ENCODE measurements at places on chromosomes 11 and 22.

- no peak for DNase-seq
Measured at GRCh38 chr22:20083157-20083890, 3.3 kb downstream of the DGCR8 start.

DNA sequence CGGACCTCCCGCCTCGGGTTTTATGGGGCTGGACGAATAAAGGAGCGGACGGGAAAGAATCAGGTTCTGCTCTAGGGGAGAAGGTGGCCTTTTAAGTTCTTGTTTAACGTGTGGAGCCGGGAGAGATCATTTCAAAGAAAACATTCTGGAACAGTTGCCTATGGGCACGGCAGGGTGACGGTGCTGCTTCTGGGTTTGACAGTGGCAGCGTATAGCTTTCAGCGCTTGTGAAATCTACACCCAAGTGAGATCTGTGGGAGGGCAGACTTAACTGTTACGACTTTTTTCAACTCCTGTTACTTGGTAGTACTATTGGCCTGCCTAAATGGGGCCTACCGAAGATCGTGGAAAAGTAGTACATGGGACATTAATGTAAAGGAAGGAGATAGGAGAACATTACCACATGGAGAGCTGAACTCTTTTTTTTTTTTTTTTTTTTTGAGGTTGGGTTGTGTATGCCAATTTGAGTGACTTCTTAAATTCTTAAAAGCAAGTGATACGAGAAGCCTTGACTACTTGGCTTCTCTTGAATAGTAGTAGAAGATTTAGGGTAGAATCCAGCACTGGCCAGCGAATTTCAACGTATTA, 743 bp downstream of the USP47 start:
- DNase-seq = no peak

GRCh38 chr11:9703280-9703679, 39.4 kb downstream of the SWAP70 start:
- DNase-seq = no peak

DNA sequence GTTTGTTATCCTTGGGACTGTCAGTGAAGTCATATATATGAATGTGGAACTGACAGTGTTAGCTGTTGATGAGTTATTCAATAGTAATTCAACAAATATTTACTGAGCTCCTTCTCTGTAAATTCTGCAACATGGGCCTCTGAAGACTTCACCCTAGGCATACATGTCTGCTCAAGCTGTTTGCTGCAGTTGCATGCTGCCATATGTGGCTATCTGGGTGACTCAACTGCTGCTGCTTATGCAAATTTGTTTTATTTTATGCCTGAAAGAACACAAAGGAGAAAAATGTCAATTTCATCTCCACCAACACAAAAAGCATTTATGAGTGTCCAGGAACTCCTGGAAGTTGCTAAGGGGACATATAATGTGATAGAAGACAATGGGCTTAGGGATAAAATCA, 417.6 kb downstream of the AASDHPPT start:
- DNase-seq = no peak

DNA sequence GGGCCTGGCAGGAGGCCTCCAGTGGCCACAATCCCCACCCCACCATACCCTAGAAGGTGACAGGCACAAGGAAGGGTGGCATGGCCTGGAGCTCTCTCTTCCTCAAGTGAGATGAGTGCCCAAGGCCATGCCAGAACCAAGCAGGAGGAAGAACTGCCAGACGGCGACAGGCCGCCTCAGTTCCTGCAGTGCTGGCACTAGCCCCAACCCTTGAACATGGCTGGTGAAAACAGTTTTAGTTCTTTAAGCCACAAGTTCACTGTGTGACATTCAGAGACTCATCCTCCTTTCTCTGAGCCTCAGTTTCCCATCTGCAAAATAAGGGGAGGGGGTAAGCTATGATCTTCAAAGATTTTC, 9.8 kb downstream of the CHRDL2 start:
- DNase-seq = no peak

GRCh38 chr22:27576413-27576812, 225.1 kb downstream of the MN1 start:
- DNase-seq = no peak

- DNase-seq = peak; percentile 59
Measured at GRCh38 chr11:94325681-94326080, 21.3 kb downstream of the IZUMO1R start.

- DNase-seq = no peak
Measured at GRCh38 chr22:44151676-44152075, 29.0 kb upstream of the PARVG start.

GRCh38 chr11:118343981-118344515, at the start of gene CD3G:
Gene CD3G (plus strand): TSS chr11:118344344. CDS start chr11:118344424, 80 bp downstream.
- DNase-seq = no peak

DNA sequence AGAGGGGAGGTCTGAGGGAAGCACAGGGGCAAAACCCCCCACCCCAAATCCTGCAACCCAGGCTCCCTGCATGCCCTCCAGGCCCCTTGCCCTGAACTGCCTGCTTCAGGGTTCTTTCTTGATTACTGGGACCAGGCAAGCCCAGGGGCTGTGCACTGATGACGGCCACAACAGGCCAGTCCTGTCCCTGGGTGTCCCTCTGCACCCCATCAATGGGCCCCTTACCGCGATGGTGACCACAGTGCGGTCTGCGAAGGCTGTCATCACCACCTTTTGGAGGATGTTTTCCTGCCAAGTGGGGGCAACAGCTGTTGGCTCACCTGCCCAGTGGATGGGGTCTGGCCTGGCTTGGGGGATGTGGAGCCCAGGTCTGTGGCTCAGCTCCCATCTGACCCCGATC, 5.0 kb upstream of the KCNJ11 start:
- DNase-seq = no peak

DNA sequence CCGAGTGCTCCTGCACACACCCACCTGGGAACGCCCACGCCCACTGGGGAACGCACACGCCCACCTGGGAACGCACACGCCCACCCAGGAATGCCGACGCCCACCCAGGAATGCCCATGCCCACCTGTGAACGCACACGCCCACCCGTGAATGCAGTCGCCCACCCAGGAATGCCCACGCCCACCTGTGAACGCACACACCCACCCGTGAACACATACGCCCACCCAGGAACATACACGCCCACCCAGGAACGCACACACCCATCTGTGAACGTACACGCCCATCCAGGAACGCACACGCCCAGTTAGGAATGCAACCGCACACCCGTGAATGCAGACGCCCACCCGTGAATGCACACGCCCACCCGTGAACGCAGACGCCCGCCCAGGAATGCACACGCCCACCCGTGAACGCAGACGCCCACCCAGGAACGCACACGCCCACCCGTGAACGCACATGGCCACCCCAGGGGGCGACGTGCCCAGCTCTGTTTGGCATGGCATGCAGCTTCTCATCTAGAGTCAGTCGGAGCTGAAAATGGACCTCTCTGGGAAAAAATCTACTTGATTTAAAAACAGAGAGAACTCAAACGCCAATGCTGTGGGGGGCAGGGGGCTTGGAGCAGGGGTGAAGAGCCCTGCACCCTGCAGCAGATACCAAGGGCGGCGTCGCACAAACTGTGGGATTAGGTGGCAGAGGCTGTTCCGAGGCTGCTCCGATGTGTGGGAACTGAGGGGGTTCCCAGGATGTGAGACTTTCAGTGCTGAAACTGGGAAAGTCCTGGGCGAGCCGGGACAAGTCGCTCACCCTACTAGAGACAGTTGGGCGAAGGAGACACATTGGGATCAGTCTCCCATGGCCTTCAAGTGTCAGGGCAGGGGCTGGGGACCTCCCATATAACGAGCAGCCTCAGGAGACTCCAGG, 83.3 kb downstream of the MYEOV start:
- no peak for DNase-seq

GRCh38 chr22:29142116-29142515, 63.6 kb upstream of the EMID1 start:
- no peak for DNase-seq

DNA sequence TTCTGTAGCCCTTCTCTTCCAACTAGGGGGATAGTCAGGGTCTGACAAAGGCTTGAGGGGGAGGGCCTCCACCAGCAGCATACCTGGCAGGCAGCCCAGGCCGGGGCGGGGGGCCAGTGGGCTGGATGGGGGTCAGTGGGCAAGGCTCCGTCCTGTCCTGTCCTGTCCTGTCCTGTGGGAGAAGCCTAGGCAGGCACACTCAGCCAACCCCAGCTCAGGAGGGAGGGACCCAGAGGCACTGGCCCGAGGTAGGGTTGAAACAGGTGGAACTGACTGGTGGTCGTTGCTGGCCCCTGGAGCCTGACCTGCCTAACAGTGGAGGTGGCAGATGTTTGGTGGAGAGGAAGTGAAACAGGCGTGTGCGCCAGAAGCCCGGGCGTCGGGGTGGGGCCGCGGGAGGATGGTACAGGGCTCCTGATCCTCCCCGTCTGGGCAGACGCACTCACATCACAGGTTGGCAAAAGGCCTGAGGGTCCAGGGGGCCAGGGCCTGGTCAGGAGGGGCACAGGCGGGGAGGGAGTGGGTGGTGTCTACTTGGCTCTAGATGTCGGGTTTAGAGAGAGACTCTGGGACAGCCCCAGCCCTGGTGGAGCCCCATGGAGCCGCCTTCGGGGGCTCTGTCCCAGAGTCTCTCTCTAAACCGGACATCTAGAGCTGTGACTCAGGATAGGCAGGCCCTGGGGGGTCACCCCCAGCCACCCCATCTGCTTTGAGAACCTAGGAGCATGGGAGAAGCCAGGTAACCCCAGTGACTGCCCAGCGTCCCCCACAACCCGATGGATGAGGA, 32.5 kb upstream of the GRAMD4 start:
- no peak for DNase-seq

DNA sequence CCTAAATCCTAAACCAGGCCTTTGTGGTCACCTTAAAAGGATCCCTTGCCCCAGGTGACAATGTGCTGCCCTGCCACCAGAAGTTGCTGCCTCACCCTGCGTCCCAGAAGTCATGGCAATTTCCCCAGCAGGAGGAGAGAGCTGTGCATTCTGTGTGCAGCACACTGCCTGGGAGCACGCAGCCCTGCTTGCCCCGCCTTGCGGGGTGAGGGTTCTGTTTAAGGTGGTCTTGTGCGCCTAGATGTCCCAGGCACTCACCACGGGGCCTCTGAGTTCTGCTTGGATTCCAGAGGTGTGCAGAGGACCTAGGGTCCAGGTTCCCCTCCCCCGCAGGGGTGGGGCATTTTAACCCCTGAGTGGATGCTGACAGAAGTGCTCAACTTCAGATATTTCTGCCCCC, 95.0 kb downstream of the GRAMD1B start:
- no peak for DNase-seq

- DNase-seq = no peak
Measured at GRCh38 chr22:36860821-36861659, at the start of gene NCF4. Gene NCF4 (plus strand): TSS chr22:36861006. CDS start chr22:36861172, 166 bp downstream.

GRCh38 chr11:63015521-63016215, at the start of gene SLC22A8:
Gene SLC22A8 (minus strand): TSS chr11:63015841. CDS start chr11:63014958, 883 bp downstream.
- DNase-seq = no peak

- no peak for DNase-seq
Measured at GRCh38 chr11:92751594-92751993, 217.9 kb upstream of the MTNR1B start.

DNA sequence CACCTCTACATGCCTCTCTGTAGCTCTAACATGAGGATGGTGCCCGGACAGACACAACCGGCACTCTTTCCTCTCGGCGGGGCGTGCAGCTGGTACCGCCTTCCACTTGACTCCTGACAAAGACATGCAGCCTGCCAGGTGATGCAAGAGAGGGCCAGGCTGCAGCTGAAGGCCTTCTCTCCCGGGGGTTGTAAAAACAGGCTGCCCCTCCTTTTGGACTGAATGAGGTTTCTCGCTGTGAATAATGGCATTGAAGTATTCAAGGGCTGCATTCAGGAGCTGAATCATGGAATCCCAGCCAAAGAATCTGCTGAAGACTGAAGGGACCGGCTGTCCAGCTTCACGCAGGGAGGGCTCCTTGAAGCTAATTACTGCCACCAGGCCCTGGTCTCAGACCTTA, 110.9 kb downstream of the GALNT18 start:
- no peak for DNase-seq

DNA sequence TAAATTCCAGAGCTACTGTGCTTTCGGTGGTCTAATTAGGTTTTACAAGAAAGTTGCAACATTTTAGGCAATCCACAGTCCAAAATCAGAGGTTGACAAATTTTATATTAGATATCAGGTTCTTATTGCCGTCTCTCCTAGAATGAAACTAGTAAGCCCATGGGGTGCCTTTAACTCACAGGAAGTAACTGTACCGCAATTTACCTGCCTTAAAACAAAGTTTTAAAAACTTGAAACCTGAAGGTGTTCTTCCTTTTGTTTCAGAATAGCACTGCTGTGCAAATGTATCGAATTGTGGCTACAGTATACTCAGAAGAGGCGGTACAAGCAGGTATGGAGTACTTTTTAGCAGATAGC, 77.2 kb downstream of the PISD start:
- no peak for DNase-seq

DNA sequence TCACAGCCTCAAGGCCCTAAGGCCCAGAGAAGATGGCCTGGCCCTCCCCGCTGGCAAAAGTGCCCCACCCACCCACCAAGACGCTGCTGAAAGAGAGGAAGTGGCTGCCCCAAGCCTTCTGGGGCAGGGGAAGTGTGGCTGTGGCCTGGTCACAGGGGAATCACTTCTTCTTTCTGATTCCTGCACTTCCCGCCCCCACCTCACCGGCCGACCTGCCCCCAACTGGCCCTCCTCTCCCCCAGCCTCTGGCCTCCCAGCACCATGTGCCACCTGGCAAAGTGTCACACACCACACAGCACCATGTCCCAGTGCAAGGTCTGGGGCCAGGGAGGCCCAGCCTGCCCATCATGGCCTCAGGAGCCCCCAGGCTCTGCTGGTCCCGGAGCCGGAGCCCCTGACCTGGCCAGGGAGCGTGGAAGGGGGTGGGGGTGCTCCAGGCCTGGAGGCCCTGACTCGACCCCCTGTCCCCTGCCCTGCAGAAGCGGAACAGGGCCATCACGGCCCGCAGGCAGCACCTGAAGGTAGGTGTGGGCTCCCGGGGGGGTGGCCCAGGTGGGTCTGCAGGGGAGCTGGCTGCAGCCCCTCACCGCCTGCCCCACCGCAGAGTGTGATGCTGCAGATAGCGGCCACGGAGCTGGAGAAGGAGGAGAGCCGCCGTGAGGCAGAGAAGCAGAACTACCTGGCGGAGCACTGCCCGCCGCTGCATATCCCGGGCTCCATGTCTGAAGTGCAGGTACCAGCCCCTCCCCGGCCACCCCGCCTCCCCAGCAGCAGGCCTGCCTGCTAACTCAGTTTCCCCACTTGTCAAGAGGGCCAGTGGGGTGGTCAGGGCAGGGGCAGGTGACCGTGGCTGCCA, 1.4 kb downstream of the TNNI2 start:
- no peak for DNase-seq

GRCh38 chr11:131392528-131393255, 22.3 kb downstream of the NTM start:
- no peak for DNase-seq

- DNase-seq = no peak
Measured at GRCh38 chr11:132111316-132111715, 740.9 kb downstream of the NTM start.

All from NT2/D1 (cell line).